Stimulated activated CD4-positive, alpha-beta T cell treated with anti-CD3 and anti-CD28 coated beads, TNF-alpha, amount 100 ng/mL, for 48 hours (primary cell): ENCODE measurements at places on chromosomes 5 and 9.

GRCh38 chr9:125460883-125461635 is 199.4 kb downstream of the GAPVD1 start:
- no peak for DNase-seq

- no peak for DNase-seq
These were observed 116.4 kb downstream of the SV2C start for GRCh38 chr5:76199336-76200318.

DNA sequence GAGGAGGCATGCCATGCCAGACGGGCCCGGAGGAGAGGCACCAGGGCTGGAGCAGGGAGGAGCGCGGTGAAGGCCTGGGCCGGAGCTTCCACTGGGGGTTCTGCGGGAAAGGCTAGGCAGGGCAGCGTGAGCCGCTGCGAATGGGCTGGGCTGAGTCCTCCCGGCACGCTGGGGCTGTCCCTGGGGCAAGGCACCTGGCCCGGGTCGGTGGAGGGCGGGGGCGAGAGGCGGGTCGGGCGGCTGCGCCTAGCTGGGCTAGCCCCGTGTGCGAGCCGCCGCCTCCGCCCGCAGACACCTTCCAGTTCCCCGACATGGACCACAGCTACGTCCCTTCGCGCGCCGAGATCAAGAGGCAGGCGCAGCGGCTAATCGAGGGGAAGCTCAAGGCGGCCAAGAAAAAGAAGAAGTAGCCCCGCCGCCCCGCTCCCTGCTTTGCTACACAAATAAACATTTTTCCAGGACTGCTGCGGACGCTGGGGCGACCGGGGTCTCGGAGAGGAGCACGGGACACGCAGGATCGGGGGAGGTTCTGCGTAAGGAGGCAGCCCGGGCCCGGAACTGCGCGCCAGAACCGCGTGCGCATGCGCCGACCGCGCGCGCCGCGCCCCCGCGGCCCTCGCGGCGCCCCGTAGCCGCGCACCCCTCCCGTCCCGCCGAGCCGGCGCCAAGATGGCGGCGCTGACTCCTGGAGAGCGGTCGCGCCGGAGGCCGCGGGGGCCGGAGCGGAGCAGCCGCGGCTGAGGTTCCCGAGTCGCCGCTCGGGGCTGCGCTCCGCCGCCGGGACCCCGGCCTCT is at the start of gene RABL6:
Gene RABL6 (plus strand): TSS at position 668 of the 794 bp plus-strand sequence. CDS start 249 bp downstream, outside the sequence.
- DNase-seq = peak; percentile 54

DNA sequence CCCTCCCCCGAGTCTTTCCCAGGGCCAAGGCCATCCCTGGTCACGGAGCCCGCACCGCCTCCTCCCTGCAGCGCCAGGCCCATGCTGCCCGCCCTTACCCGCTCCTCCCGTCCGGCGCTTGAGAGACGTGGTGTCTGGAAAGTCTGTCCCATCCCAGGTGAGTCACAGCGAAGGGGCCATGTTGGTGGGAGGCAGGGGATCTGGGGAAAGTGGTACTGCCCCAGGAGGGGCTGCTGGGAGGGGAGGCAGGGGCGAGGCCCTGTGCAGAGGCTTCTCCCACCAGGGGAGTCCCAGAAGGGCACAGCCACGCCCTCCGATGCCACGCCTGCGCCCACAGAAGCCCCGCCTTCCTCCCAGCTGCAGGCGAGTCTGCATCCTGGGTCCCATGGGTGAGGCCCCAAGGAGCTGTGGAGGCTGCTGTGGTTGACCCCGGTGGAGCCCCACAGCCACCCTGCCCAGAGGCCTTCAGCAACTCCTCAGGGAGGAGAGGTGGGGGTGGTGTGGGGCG is 107.0 kb upstream of the PPP1R26 start:
- no peak for DNase-seq

DNA sequence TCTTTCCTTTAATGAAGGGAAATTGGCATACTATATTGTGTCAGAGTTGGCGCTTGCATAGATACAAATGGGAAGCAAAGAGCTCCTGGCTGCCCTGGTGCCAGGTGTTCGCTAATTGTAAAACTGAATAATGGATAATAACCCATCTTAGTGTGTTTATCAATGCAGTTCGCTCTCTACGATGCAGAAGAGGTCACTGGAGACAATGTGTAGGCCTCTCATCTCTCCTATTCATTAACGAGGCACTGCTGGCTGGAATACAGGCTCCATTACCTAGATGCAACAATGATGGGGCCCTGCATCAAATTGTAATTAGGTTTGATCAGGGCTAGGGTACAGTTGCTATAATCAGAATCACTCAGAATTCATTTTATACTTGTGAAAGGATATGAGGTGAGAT is 171.0 kb downstream of the RMI1 start:
- no peak for DNase-seq
